ENCODE measurements at places on chromosomes 16 and 17.

DNA sequence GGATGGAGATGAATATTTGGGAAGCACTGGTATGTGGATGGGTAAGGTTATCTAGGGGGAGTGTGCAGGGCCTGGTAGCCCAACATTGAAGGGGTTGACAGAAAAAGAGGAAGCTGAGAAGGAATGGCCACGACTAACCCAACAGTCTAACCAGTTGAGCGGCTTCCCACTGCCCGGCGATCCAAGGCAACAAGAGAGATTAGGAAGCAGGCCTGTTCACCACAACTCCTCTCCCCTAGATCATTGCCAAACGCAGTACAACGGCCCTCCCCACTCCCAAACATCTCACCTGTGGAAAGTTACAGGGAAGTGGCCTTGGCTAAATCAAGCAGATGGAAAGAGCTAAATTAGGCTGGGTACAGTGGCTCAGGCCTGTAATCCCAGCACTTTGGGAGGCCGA lies 11.2 kb upstream of the RANGRF start:
- H3K27ac ChIP-seq = no peak overlapping the region
- H3K36me3 ChIP-seq = peaks cover 4% of the 10 kb centered on the region
- DNase-seq = no peak
- no peak overlapping the region for H3K4me3 ChIP-seq

- no peaks in the 10 kb centered on the region for H3K27me3 ChIP-seq
- no peak overlapping the region for H3K4me3 ChIP-seq
- H3K27ac ChIP-seq = peak overlapping the region; percentile 51
- peaks cover 27% of the 10 kb centered on the region for H3K4me1 ChIP-seq
- no peaks in the 10 kb centered on the region for H3K36me3 ChIP-seq
Observed at GRCh38 chr16:73183611-73184092, 135.7 kb upstream of the ZFHX3 start.

- H3K4me3 ChIP-seq = no peak overlapping the region
- DNase-seq = no peak
- peaks cover 95% of the 10 kb centered on the region for H3K27me3 ChIP-seq
Observed at GRCh38 chr16:51143196-51143977, 7.7 kb downstream of the SALL1 start.

DNA sequence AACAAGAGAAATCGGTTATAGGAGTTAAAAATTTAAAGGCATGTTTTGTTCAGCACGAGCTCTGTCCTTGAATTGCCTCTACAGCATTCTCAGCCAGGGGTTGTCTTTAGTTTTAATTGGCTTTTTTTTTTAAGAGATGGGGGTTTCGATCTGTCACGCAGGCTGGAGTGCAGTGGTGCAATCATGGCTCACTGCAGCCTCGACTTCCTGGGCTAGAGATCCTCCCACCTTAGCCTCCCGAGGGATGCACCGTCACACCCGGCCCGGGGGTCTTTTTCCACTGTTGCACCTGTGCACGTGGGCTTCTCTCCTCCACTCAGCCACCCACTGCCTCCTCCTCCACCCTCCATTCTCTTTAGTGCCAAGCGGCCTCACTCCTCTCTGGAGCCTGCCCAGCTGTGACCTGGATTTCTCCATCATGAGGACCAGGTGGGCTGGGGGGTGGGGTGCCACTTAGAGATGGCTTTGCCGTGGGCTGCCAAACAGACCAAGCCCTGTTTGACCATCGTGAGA lies 106.8 kb upstream of the SEC14L1 start:
- H3K4me3 ChIP-seq = no peak overlapping the region
- DNase-seq = no peak
- H3K27me3 ChIP-seq = peaks cover 9% of the 10 kb centered on the region

DNA sequence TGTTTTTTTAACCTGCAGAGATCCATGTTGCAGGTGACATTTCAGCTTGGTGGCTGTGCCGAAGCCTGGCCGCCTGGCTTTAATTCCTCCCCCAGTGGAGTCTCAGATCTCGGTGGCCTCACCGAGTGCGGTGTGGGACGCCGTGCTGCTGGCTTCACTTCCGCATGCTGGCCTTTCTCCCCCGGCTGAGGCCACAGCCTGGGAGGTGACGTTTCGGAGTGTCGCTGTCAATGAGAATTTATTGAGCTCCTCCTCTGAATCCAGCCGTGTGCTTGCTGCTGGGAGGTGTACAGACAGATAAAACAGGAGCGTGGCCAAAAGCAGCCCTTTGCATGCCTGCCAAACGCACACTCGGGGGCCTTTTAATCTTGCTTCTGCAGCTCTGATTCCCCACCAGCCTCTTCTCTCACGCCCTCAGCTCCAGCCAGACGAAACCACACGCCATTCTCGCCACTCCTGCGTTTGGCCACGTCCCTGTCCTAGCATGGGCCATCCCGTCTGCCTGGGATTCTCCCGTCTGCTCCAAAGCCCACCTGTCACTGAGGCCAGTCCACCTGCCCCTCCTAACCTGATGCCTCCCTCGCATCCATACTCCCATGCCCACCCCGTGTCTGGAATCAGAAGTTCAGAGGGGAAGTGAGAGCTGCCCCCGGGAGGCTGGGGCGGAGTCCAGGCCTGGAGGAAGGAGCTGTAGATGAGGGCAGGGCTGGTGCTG lies 3.6 kb downstream of the GSE1 start:
- no peak for DNase-seq
- peak overlapping the region; percentile 55 for H3K4me3 ChIP-seq
- peaks cover 7% of the 10 kb centered on the region for H3K36me3 ChIP-seq
- H3K27ac ChIP-seq = peak overlapping the region; percentile 87

DNA sequence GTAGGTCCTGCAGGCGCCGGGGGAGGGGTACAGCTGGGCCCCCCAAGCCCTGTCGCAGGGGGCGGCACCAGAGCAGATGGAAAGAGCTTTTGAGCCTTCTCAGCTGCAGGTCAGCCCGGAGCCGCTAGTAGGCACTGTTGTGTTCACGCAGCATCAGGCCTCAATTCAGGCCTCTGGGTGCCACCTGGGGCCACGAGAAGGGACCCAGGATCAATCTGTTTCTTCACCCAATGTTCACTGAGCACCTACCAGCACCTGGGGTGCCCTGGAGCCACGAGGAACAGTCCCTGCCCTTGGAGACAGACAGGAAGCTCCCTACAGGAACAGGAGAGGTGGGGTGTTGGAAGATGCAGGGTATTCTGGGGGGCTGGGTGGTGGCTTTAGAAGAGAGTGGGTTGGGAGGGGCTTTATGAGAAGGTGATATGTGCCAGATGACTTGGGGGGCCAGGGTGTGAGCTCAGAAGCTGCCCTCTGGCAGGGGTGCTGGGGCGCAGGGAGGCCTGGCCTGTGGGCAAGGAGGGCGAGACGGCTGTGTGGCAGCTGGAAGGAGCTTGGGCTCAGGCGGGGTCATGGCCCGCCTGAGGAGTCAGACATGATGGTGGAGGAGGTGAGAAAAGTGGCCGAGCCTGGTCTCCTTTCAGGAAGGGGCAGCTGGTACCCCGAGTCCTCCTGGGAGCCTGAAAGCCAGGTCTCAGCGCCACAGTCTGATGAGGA lies 121.9 kb upstream of the GSE1 start:
- H3K27me3 ChIP-seq = no peaks in the 10 kb centered on the region
- no peak overlapping the region for H3K4me3 ChIP-seq
- no peak for DNase-seq
- no peaks in the 10 kb centered on the region for H3K36me3 ChIP-seq

- no peak overlapping the region for H3K27ac ChIP-seq
- H3K4me3 ChIP-seq = no peak overlapping the region
- peaks cover 23% of the 10 kb centered on the region for H3K27me3 ChIP-seq
- DNase-seq = no peak
- peaks cover 13% of the 10 kb centered on the region for H3K4me1 ChIP-seq
Observed at GRCh38 chr17:79532107-79532790, 78.6 kb downstream of the RBFOX3 start.

GRCh38 chr17:11644265-11645212 lies 46.3 kb downstream of the DNAH9 start:
- DNase-seq = peak; percentile 62
- H3K27me3 ChIP-seq = peaks cover 19% of the 10 kb centered on the region
- no peak overlapping the region for H3K27ac ChIP-seq
- no peaks in the 10 kb centered on the region for H3K36me3 ChIP-seq

DNA sequence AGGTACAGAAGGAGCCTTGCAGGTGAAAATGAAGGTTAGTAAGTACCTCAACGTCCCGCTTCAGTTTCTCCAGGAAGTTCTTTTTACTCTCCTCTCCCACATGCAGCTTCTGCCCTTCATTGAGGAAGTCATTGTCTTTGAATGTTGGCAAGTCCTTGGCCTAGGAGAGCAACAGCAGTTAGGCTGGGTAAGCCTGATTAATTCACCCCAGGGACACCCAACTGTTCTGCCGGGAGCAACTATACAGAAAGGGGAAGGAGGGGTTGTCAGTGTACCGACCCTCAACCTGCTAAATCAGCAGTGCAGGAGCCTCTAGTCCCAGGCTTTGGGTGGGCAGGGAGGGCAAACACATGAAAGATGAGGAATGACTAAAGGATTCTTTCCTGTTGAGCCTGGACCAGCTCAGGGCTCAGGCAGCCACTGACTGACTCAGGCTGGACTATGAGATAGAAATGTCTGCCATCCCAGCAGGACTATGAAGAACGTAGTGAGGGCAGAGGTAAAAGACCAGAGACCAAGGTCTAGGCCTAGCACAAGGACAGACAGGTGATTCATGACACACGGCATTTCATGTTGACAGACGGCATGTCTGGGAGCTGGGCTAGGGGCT lies 21.6 kb downstream of the PIP4K2B start:
- no peak for DNase-seq
- H3K36me3 ChIP-seq = peaks cover 43% of the 10 kb centered on the region

DNA sequence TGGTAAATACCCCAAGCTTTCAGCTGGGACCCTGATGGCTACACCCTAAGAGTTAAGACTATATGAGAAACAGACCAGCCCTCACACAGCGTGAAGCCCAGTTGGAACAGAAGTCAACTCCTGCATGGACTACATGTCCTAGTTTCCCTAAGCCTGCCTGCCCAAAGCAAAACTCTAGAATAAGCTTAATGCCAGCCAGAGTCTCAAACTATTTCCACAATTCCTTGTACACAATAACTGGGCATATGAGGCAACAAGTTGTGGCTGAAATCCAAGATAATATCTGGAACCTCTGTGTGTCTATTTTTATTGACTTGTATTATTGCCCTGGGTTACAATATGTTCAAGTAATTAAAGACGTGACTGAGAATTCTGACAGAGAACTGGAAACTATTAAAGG lies 19.4 kb downstream of the MYH10 start:
- peaks cover 57% of the 10 kb centered on the region for H3K4me1 ChIP-seq
- H3K27ac ChIP-seq = peak overlapping the region; percentile 76
- H3K27me3 ChIP-seq = no peaks in the 10 kb centered on the region
- peaks cover 35% of the 10 kb centered on the region for H3K36me3 ChIP-seq

- H3K27me3 ChIP-seq = peaks cover 2% of the 10 kb centered on the region
- peaks cover 50% of the 10 kb centered on the region for H3K4me1 ChIP-seq
- H3K36me3 ChIP-seq = peaks cover 1% of the 10 kb centered on the region
- peak overlapping the region; percentile 93 for H3K27ac ChIP-seq
Observed at GRCh38 chr16:81446907-81447268, 2.3 kb downstream of the CMIP start.

GRCh38 chr17:73247726-73248125 lies 14.0 kb downstream of the CPSF4L start:
- H3K4me3 ChIP-seq = no peak overlapping the region
- no peak for DNase-seq
- peaks cover 13% of the 10 kb centered on the region for H3K36me3 ChIP-seq
- H3K27me3 ChIP-seq = no peaks in the 10 kb centered on the region
- H3K4me1 ChIP-seq = no peaks in the 10 kb centered on the region
- H3K27ac ChIP-seq = no peak overlapping the region

- H3K27ac ChIP-seq = peak overlapping the region; percentile 97
- no peak for DNase-seq
- peaks cover 48% of the 10 kb centered on the region for H3K4me1 ChIP-seq
- H3K4me3 ChIP-seq = no peak overlapping the region
- H3K36me3 ChIP-seq = peaks cover 12% of the 10 kb centered on the region
Observed at GRCh38 chr17:73284354-73284753, 22.7 kb upstream of the CPSF4L start.

- no peak overlapping the region for H3K4me3 ChIP-seq
- no peaks in the 10 kb centered on the region for H3K36me3 ChIP-seq
- H3K27me3 ChIP-seq = peaks cover 11% of the 10 kb centered on the region
- H3K27ac ChIP-seq = no peak overlapping the region
- peaks cover 5% of the 10 kb centered on the region for H3K4me1 ChIP-seq
Observed at GRCh38 chr16:51010817-51011216, 140.3 kb downstream of the SALL1 start.

DNA sequence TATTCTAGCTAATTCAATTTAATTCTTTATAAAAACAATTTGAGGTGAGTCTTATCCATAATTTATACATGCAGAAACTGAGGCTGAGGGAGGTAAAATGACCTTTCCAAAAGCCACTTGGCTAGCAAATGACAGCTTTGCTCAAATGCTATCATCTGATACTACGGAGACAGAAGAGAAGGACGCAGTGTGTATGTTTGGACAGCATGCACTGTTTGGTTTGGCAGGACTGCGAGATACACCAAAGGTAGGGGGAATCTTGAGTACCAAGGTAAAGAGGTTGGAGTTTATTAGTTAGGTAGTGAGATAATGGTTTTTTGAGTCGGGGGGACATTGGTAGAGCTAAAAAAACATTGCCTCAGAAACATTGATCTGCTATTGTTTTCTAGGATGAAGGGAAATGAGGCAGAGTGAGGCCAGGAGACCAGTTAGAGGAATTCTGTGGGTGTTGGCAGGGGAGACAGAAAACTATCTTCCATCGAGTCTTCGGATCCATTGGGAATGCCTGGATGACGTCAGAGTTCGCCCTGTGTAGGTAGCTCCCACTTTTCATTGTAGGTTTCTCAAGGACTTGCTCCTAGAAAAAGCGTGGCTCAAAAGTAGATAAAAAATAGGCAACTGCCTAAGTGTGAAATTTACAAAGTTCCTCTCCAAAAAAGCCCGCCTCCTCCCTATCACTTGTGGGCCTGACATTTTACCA lies 2.5 kb upstream of the HS3ST4 start:
- no peak overlapping the region for H3K27ac ChIP-seq
- no peak for DNase-seq
- H3K27me3 ChIP-seq = peaks cover 69% of the 10 kb centered on the region
- no peaks in the 10 kb centered on the region for H3K36me3 ChIP-seq
- peaks cover 27% of the 10 kb centered on the region for H3K4me1 ChIP-seq
- H3K4me3 ChIP-seq = no peak overlapping the region

GRCh38 chr17:30271102-30271501 lies 20.6 kb downstream of the BLMH start:
- H3K4me1 ChIP-seq = no peaks in the 10 kb centered on the region
- no peak overlapping the region for H3K4me3 ChIP-seq
- no peak for DNase-seq
- H3K27me3 ChIP-seq = no peaks in the 10 kb centered on the region
- H3K27ac ChIP-seq = no peak overlapping the region

DNA sequence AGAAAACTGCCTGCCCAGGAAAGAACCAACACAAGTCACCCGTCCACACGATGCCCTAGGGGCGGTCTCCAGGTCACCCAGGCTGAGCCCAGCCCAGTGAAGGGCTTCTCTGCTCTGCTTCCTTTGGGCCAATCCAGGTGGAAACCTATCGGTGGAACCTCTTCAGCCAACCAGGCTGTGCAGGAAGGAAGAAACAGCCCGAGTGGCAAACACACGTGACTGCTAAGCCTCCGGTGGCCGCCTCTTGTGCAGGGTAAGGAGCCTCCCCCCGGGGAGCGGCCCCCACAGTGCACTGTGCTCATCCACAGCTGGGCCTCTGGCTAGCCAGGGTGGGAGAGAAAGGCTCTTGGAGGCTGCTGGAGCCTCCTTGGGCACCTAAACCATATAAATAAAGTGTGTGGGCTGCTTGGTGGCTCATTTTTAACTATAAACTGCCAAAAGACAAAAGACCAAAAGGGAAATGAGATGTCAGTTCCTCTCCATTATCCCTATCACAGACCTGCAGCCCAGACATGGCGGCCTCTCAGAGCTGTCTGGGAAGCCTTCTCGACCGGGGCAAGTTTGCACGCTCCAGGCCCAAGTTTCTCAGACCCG lies 2.4 kb downstream of the RTN4RL1 start:
- no peak overlapping the region for H3K27ac ChIP-seq
- no peaks in the 10 kb centered on the region for H3K36me3 ChIP-seq
- DNase-seq = no peak
- H3K4me1 ChIP-seq = peaks cover 12% of the 10 kb centered on the region

All from mesothelial cell of epicardium (in vitro differentiated cells).